ENCODE measurements at places on chromosomes 16 and 17. TPM values are rescaled to one million over a fixed set of nuclear protein-coding genes. Genes with fewer than 3 reads are reported as not detected.

The MYOCD gene
- 38.7 TPM for total RNA-seq

The SPATA32 gene
- total RNA-seq, result not detected

The FDXR gene
- 6.6 TPM for total RNA-seq

The KCNJ18 gene
- not detected for total RNA-seq

The SLC5A2 gene
- not detected for total RNA-seq

The C16orf92 gene
- not detected for total RNA-seq

The FUS gene
- total RNA-seq, result 99.5 TPM

The PRSS8 gene
- not detected for total RNA-seq

The B3GNT9 gene
- 15.1 TPM for total RNA-seq

The GSG1L2 gene
- total RNA-seq, result not detected

The GRAP gene
- total RNA-seq, result 1.6 TPM

The RTN4RL1 gene
- 6.2 TPM for total RNA-seq

The ANKRD40CL gene
- not detected for total RNA-seq

The COG1 gene
- total RNA-seq, result 37.4 TPM

The CIAPIN1 gene
- 36.5 TPM for total RNA-seq

All from left cardiac atrium (tissue), 4 donors.